Stimulated activated CD4-positive, alpha-beta T cell treated with anti-CD3 and anti-CD28 coated beads, Interleukin-12 subunit alpha, Interleukin-12 subunit beta, amount 100 ng/mL, for 24 hours (primary cell): ENCODE measurements at places on chromosomes 3 and 15.

- DNase-seq, result no peak
Measured at GRCh38 chr3:125129512-125129997, 73.8 kb upstream of the HEG1 start.

GRCh38 chr3:123789160-123789559, 95.0 kb downstream of the MYLK start:
- no peak for DNase-seq

GRCh38 chr15:100131321-100132224, 210.2 kb downstream of the ADAMTS17 start:
- DNase-seq, result peak; percentile 20

DNA sequence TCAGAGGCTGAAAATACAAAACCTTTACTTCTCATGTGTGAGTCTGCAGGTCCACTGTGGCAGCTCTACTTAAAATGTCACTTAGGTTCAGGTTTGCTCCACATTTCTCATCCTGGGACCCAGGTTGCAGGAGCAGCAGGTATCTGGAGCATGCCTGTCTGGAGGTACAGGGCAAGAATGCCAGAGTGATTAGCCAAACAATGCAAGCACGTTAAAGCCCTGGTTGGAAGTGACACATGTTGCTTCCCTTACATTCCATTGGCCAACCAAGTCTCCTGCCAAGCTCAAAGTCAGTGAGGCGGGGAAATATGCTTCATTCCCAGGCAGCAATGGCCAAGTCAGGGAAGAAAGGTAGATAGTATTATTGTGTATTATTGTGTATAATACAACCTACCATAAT, 76.8 kb upstream of the ARL6 start:
- no peak for DNase-seq

DNA sequence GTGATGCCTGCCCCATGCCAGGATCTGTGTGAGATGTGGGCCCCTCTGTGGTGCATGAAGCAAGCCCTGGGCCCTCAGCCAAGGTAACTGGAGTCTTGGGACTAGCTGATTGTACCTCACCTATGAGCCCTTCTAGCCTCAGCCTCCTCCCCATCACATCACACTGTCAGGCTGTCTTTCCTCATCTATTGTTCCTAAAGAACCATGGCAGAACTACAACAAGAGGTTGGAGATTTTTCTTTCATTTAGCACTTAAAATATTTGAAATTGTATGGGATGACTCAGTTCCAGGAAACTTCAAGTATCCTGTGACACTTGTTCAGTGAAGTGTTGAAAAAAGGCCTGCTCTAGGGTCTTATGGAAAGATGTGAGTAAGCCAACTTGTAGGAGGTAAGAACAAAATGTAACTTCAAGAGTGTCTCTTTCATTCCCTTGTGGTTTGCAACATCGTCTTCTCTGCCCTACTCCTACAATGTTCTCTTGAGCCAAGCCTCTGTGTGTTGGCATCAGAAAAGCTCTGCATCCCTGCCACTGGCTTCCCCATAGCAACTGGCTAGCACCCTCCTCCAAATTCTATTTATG, 58.7 kb upstream of the TIPARP start:
- no peak for DNase-seq

GRCh38 chr3:188792793-188793192, 379.0 kb upstream of the TPRG1 start:
- DNase-seq, result no peak

DNA sequence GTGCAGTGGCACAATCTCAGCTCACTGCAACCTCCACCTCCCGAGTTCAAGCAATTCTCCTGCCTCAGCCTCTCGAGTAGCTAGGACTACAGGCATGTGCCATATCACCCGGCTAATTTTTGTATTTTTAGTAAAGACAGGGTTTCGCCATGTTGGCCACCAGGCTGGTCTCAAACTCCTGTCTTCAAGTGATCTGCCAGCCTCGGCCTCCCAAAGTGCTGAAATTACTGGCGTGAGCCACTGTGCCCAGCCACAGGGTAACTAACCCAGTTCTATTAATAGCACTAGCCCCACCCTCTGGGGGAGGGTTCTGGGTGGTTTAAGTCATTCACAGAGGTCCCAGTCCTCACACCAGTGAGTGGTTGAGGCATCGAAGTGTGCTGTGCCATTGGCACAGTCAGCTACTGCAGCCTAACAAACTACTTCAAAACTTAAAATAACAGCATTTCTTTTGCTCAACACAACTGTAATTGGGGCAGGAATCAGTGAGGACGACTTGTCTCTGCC, 44.0 kb downstream of the RHCG start:
- no peak for DNase-seq

GRCh38 chr3:194280777-194281176, 70.4 kb downstream of the CPN2 start:
- DNase-seq, result no peak

- DNase-seq, result no peak
Measured at GRCh38 chr3:53806182-53807116, 39.8 kb downstream of the CHDH start.

DNA sequence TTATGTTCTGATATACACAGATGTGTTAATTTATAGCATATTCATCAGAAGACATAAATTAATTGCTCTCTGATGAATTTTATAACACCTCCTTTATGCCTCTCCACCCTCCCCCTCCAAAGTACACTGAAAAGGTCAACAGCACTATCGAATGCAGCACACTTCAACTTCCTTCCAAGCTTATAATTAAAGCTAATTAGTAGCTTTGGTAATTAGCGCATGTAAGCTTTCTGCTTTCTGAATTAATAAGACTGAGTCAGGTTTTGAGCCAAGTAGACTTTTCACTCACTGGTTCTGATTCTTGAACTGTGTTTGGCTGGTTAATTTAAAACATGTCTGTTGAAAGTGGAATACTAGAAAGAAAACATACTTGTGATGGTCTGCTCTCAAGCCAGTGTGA, 760.8 kb upstream of the CFAP20DC start:
- DNase-seq, result no peak

- no peak for DNase-seq
Measured at GRCh38 chr3:72127844-72128243, 342.9 kb upstream of the PROK2 start.

DNA sequence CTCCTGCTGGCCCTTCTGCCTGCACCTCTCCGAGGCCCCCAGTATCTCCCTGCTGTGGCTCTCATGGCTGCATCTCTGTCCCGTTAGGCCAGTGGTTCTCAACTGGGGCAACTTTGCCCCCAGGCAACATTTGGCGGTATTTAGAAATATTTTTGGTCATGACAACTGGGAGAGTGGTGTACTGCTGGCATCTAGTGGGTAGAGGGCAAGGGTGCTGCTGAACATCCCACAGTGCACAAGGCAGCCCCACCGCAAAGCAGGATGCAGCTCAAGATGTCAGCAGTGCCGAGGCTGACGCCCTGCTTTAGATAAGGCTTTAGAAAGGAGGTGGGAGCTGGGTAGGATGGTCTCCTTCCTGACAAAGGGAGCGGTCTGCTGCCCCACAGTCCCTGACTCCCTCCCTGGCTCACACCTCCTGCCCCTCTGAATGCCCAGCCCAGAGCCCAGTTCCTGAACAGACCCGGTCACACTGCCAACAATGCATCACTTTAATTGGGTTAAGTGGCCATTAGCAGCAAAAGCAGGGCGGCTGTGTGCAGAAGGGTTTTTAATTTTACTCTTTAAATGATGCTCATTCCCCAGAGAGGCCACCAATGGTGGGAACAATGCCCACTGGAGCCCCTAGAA, 68.8 kb upstream of the TMEM115 start:
- DNase-seq, result no peak

DNA sequence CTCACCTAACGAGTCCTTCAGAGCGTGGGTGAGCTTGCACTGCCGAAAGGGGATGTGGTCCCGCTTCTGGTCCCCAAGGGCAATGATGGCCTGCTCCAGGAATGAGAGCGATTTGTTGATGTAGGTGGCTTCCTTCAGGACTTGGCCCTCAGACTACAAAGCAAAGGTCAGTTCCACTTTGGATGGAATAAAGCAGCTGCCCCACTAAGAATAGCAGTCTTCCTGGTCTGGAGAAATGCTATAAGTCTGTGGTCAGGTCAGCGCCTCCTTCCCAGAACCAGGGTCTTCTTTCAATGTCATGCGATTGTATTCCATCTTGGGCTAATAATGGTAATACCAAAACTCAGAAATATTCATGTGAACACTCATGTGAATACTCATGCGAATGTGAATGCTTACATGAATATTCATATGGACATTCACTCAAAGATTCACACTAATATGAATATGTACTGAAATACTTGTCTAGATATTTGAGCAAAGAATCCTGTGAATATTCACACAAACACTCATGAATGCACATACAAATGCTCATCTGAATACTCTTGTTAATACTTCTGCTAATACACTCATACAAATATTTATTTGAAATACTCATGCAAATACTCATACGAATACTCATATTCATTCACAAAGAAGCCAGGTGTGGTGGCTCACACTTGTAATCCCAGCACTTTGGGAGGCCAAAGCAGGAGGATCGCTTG, 16.7 kb downstream of the KIF9 start:
- no peak for DNase-seq

- no peak for DNase-seq
Measured at GRCh38 chr15:33099213-33099612, 95.3 kb downstream of the FMN1 start.

- no peak for DNase-seq
Measured at GRCh38 chr3:185914911-185915629, 22.7 kb downstream of the TRA2B start.

- DNase-seq, result no peak
Measured at GRCh38 chr3:154184582-154184981, 63.4 kb downstream of the ARHGEF26 start.
